Stimulated activated CD4-positive, alpha-beta T cell treated with anti-CD3 and anti-CD28 coated beads, Interleukin-2, amount 100 ng/mL, for 24 hours (primary cell): ENCODE measurements at places on chromosomes 4 and X.

DNA sequence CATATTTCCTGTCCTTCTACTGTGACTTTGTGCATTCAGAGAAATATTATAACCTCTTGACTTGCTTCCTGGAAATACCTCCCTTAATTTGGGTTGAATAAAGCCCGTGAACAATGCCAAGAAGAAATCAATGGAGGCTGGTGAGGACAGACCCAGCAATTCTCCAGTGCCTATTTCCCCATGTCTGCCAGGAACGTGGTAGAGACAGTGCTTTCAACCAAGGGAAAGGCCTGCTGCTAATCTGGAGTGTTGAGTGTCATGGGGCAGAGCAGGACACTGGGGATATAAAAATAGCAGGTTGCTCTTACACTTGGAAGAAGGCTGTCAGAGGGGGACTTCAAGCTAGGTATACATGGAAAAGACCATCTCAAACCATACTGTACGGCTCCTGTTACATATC lies 19.9 kb downstream of the TSC22D3 start:
- no peak for DNase-seq

DNA sequence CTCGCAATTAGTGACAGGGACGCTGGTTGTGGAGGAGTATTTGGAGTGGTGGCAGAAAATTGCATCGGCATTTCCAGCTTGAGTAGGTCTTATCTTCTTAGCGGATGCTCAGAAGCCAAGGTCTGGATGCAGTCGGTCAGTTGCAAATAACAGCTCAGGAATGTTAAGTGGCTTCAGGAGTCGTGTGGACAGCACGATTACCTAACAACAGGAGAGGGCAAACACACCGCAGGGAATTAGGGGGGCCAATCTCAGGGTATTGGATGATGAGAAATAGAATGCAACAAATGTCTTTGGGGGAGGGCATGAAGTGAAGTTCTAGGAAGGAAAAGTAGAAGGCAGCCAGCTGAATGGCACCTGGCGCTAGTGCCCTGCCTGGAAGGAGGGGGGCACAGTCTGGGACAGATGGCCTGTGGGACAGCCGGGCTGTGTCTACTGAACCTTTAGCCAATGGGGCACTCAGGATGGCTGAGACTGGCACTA lies 11.8 kb downstream of the RASL11B start:
- DNase-seq = no peak

GRCh38 chrX:19747652-19748610 lies 139.5 kb downstream of the SH3KBP1 start:
- DNase-seq = peak; percentile 62

DNA sequence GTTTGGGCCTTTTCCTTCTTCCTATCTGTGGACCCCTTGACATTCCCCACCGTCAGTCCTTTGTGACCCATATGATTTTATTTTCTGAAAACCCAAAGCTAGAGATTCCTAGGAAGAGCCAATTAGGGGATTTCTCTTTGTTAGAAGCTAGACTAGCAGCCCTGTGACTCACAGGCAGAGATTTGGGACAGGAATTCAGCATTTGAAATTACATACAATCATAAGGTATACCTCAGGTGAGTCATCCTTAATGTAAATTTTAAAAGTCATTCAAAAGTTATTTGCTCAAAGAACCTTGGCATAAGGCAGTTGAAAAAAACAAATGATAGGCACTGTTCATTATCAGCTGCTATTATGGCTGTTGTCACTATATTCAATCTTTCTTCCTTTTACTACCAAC lies 40.6 kb downstream of the USP26 start:
- no peak for DNase-seq

DNA sequence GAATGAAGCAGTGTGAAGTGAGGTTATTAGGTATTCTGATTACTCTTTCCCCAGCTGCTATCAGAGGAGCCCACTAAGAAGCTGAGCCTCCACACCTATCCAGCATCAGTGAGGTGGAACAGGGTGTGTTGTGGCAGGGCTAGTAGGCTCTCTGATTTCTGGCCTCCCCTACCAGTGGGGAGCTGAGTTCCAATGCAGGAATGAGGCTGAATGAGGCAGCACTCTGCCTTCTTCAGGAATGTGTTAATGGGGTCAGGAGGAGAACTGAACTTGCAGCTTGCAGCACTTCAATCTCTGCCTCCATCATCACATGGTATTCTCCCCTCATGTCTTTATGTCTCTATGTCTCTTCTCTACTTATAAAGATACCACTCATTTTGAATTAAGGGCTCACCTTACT lies 26.9 kb downstream of the SOX3 start:
- no peak for DNase-seq

GRCh38 chrX:9316096-9316495 lies 148.8 kb upstream of the TBL1X start:
- DNase-seq = no peak

DNA sequence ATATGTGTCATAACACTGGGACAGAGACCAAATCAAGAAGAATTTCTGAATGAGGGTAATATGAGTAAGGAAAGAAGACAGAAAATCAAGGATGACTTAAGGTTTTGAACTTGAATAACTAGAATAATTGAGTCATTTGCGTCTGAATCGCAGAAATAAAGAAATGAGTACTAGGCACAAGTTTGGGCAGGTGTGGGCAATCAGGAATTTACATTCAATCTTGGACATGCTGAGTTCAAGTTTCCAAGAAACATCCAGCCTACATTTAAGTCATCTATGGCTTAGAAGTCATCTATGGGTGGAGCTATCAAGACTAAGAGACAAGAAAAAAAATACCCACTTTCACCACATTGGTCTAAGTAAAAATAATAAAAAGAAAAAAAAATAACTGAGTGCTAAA lies 30.4 kb upstream of the WDR44 start:
- DNase-seq = no peak

DNA sequence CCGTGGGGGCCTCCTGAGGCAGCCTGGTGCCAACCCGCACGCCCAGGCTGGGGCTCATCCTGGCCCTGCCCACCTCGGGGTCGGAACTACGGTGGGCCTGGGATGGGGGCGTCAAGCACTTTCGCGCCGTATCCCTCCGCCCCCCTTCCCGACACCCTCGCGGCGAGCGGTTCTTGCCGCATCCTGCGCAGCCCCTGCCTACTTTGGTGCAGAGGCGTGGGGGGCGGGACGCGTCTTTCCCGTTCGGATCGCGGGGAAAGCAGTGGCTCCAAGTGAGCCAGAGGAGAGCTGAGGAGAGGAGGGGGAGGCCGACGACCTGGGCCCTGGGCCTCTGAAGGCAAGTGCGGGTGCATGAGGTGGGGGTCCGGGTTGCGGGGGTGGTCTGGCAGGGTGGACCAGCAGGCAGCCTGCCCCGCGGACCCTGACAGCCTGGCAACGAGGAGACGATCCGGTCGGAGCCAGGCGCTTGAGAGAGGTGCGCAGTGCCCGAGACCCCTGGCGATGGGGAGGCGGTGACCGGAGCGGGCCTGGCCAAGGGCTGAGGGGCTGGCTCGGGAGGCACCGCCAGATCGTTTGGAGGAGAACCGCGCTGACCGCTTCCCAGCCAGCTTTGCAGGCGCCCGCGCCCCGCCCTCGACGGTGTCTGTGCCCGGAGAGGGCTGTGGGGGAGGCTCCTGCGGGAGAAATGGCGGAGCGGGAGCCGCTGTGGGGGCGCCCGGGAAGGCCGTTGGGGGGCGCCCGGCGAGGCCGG lies at the start of gene GPRASP2:
GPRASP2 (plus strand) TSS at position 233 of the 751 bp plus-strand sequence. CDS start 2,422 bp downstream, outside the sequence.
- DNase-seq = peak; percentile 19

DNA sequence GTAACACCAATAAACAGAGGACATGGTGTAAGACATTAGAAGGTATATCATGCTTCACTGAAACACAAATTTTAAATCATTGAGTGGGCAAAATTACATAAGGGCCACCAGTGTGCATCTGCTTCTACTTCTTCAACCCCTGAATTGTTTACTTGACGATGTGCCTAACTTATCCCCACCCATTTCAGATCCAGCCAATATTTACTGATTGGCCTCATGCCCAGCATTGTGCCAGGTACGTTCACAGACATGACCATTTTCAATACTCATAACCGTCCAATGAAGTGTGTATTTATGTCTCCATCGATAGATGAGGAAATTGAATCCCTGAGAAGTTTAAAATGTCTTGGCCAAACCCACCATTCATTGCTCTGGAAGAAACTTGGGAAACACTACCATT lies 208.3 kb upstream of the MID1 start:
- no peak for DNase-seq

- DNase-seq = no peak
These were observed 57.1 kb upstream of the NPFFR2 start for GRCh38 chr4:71974681-71975080.

- DNase-seq = no peak
These were observed 52.8 kb downstream of the PDLIM5 start for GRCh38 chr4:94504545-94504944.

- peak; percentile 63 for DNase-seq
These were observed 185.6 kb downstream of the RAP1GDS1 start for GRCh38 chr4:98446499-98447375.
